WERI-Rb-1 (cell line): ENCODE measurements at places on chromosomes 6 and 20.
A peak's percentile ranks its signal among the peaks of the same experiment; 100 is the strongest.

DNA sequence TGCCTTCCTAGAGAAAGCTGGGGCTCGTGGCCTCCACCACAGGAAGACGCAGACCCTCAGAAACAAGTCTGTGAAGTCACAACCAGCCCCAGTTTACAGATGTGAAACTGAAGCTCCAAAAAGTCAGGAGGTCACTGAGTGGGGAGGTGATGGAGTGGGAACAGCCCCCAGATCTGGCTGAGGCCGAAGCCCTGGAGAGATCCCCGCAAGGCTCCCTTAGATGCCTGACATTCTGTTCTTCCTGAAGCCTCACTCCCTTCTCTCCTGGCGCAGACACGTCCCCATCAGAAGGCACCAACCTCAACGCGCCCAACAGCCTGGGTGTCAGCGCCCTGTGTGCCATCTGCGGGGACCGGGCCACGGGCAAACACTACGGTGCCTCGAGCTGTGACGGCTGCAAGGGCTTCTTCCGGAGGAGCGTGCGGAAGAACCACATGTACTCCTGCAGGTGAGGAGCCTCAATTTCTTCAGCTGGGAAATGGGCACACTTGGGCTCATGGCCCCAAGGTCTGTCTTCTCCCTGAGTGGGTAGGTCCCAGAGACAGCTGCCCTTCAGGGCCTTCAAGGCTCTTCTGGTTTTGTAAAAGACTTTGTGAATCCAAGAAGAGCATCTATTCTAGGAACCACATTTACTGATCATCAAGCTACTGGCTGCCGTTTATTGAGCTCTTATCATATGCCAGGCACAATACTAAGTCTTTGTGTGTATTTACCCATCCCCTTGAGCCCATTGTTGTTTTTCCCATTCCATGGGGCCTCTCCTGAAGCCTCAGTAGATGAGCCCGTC, 50.5 kb downstream of the HNF4A start:
- no peak for DNase-seq

- no peak for DNase-seq
Measured at GRCh38 chr6:79436241-79436640, 101.0 kb downstream of the LCA5 start.

DNA sequence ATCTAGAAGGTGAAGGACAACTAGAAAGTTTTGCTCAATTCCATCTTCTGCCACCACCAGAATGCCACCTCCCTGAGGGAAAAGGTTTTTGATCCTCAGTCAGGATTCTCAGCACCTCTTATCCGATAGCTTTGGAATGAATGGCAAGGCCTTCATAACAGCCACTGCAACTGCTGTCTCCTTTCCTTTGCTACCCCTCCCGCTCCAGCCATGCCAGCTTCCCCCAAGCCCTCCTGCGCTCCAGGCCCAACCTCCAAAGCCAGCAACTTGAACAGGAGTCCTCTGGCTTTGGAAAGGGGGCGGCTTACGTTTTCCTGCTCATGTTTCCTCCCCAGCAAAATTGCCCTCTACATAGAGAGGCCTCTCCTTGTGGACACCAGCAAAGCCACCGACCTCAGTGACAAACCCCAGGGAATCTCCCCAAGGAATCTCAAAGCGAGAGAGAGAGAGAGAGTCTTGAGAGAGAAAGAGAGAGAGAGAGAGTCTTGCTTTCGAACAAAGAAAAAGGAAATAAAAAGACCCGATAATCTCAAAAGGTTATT, 420 bp upstream of the BTN2A1 start:
- peak; percentile 50 for DNase-seq

DNA sequence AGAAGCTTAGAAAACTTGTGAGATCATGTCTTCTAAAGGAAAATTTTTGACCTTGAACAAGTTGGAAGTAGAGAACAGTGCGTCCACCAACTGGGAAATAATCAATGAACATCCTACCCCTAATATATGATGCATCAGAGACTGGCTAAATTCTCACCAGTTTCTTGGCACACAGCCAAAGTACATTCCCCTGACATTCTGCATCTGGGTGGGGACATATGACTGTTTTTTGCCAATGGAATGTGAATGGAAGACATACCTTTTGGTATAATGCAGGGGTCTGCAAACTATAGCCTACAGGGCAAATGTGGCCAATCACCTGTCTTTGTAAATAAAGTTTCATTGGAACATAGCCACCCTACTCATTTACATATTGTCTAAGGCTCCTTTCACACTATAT, 84.7 kb downstream of the HAO1 start:
- no peak for DNase-seq

GRCh38 chr6:35049156-35049735, 91.9 kb downstream of the TCP11 start:
- DNase-seq = peak; percentile 91

DNA sequence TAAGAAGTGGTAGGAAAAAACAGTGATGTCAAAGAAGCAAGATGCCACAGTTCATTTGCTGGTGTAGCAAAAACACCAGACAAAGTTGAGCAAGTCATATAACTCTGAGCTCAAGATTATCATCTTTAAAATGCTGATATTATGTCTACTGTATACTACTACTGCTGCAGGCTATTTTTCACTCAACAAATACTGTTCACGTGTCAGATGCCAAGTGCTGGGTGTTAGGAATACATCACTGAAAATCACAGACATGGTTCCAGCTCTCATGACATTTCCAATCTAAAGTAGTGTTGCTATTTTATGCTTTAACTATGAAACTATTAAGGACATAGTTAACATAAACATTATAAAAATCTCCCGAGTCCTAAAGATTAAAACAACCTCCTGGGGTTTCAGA, 163.0 kb downstream of the NKAIN2 start:
- no peak for DNase-seq

DNA sequence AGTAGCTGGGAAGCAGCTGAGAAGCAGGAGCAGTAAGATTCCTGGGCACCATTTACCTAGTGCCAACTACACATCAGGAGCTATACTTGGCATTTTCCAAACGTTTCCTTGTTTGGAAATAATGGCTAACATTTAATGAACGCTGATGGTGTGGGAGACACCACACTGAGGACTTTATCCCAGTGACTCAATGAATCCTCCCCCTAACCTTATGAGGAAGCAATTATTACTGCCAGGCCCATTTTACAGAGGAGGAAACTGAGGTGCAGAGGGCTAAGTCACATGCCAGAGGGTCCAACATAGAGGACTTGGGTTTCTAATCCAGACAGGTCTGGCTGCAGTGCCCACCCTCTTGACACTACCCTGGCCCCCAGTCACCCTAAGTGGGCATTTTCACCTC, 6.1 kb downstream of the PTGIS start:
- DNase-seq = no peak

- no peak for DNase-seq
Measured at GRCh38 chr20:50445354-50446151, 64.6 kb upstream of the PTPN1 start.

DNA sequence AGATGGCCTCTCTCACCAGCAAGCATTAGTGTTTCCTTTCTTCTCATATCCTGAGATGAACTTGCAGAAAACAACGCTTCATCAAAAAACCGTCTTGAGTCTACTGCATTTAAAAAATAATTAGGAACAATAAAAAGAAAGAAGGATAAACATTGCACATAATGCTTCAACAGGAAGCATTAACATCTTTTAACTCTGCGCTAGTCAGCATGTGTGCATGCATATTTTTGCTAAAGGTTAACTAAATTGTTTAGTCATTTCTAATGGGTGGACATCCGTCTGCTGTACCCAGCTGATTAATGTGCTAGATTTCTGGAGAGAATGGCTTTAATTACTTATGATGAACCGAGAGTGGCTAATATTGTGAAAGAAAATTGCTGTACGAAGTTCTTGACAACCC, 349.3 kb downstream of the SOX4 start:
- no peak for DNase-seq

GRCh38 chr6:145608850-145609249, 126.5 kb downstream of the EPM2A start:
- no peak for DNase-seq

- no peak for DNase-seq
Measured at GRCh38 chr20:16052456-16052855, 520.8 kb downstream of the KIF16B start.

DNA sequence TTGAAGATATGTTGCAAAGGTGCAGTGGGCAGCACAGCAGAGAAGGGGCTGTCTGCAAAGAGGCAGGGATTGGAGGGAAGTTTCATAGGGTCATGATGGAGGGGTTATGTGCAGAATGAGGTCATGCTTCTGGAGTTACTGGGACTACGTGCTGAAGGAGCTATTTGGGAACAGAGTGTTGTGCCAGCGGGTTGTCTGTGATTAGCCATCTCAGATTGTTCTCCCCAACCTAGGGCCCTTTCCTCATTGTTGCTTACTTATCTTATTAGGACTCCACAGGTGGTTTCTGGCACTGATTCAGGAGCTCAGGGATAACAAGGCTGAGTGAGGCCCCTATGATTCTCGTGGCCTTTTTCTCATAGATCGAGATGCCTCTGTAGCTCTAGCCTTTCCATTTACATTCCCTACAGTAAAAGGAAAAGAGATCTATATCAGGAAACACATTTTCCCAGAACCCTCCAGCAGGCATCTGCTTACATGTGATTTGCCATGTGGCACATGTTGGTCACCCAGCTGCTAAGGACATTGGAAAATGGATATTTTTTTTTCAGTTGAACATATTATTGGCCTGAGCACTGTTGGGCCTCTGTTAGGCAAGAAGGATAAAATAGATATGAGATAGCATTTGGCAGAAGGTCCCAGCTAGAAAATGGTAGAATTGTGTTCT, 429.6 kb upstream of the PLCB4 start:
- DNase-seq = no peak

DNA sequence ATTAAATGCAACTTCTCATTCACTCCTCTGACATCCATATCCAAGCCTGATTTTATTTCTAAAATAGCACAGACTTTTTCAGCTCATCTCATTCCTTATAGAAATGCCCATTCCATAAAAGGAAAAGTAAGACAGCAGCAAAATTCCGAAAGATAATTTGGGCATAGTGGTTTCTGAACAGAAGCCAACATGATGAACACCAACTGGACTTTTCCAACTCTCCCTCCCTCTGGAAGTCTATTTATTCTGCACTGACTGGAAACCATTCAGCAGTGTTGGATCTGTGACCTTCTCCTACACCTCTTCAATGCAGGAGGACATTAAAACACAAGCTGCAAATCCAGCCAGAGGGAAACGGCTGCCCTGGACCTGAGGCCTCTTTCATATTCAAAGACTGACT, 306.2 kb upstream of the NT5E start:
- no peak for DNase-seq

DNA sequence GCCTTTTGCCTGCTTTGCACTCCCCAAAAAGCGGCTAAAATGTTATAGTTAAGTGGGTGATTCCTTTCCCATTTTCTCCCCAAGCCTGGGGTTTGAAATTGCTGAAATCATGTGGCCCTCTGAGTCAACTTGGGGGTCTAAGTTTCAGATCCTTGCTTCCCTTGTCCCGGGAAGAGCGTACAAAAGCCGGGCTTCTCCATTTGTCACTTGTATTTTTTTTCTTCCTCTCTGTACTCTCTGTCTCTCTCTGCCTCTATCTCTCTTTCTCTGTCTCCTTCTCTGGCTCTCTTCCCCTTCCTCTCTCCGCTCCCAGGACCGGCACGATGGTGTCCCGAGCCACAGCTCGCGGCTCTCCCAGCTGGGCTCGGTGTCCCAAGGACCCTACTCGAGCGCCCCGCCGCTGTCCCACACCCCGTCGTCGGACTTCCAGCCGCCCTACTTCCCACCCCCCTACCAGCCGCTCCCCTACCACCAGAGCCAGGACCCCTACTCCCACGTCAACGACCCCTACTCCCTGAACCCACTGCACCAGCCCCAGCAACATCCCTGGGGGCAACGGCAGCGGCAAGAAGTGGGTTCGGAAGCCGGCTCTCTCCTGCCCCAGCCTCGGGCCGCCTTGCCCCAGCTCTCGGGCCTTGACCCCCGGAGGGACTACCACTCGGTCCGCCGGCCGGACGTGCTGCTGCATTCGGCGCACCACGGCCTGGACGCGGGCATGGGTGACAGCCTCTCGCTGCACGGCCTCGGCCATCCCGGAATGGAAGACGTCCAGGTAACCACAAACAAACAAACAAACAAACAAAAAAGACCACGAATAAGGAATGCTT, 4.6 kb downstream of the TFAP2B start:
- no peak for DNase-seq

- no peak for DNase-seq
Measured at GRCh38 chr20:49326026-49326425, 48.2 kb upstream of the ZNFX1 start.

GRCh38 chr20:58389324-58389967, 417 bp downstream of the VAPB start:
- DNase-seq = peak; percentile 24

DNA sequence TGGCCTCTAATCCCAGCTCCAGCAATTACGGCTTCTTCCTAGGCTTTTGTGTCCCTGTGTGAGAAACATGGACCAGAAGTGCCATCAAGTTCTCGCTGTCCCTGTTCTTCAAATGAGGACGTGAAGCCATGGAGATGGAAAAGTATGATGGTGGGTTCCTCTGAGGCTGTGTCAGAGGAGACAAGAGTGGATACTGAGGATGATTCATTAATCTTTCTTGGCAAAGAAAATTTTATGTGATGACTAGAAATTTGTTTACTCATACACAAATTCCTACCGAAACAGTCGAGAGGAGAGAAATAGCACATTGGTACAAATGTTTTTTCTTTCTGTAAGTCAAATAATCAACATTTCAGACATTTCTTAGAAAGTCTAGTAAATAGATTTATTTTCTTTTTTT, 35.0 kb upstream of the PNRC1 start:
- DNase-seq = no peak
